NCI-H1436 treated with DMSO at 0.1 percent for 48 hours (cell line): ENCODE measurements at places on chromosomes 3 and 15.

GRCh38 chr3:40043444-40043755 is 234.0 kb downstream of the MYRIP start:
- DNase-seq = no peak

GRCh38 chr15:59298225-59298853 is 74.3 kb downstream of the MYO1E start:
- DNase-seq = no peak

GRCh38 chr15:44194323-44195150 is 534 bp downstream of the FRMD5 start:
- no peak for DNase-seq

GRCh38 chr3:46947981-46948791 is 28.4 kb downstream of the CCDC12 start:
- DNase-seq = no peak

- DNase-seq = no peak
Measured at GRCh38 chr3:58072052-58072762, 64.0 kb downstream of the FLNB start.

- no peak for DNase-seq
Measured at GRCh38 chr3:127064391-127065137, 81.6 kb downstream of the PLXNA1 start.
